ENCODE measurements at places on chromosomes 2 and 18.

GRCh38 chr2:1477196-1478040 lies 64.2 kb downstream of the TPO start:
- no peak for DNase-seq

- DNase-seq, result no peak
Observed at GRCh38 chr18:11664286-11664685, 24.8 kb upstream of the GNAL start.

GRCh38 chr2:212640428-212640827 lies 101.8 kb upstream of the ERBB4 start:
- no peak for DNase-seq

GRCh38 chr2:71452565-71452964 lies 796 bp upstream of the DYSF start:
- peak; percentile 70 for DNase-seq

DNA sequence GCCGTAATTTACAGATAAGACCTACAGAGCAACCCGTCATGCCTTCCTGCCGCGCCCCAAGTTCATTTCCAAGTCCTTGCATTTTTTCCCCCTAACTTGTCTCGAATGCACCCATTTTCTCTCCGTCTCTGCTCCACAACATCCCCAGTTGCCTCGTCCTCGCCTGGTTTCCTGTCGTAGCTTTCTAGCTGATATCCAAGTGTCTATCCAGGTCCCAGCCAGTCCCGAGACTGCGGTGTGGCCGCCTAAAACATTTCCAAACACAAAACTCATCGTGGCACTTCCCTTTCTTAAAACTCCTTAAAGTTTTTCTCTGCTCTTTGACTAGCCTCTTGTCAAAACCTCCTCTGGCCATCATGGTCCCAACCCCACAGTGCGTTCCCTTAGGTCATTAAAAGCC lies 1.2 kb upstream of the BARD1 start:
- DNase-seq, result peak; percentile 6

GRCh38 chr2:38182492-38183003 lies 106.6 kb upstream of the CYP1B1 start:
- no peak for DNase-seq

DNA sequence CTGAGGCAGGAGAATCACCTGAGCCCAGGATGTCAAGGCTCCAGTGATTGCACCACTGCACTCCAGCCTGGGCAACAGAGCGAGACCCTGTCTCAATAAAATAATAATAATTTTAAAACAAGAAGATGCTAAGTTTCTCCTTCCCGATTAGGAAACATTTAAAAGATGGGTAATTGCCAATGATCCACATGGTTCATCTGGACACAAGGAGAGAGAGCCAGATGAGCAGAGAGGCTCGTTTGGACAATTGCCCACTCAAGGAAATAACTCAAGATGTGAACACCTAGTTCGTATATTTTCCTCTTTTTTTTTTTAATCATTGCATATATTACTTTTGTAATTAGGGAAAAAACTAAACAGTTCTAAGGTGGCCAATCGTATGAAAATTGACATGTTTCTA lies 3.6 kb upstream of the ACTG2 start:
- DNase-seq, result no peak

DNA sequence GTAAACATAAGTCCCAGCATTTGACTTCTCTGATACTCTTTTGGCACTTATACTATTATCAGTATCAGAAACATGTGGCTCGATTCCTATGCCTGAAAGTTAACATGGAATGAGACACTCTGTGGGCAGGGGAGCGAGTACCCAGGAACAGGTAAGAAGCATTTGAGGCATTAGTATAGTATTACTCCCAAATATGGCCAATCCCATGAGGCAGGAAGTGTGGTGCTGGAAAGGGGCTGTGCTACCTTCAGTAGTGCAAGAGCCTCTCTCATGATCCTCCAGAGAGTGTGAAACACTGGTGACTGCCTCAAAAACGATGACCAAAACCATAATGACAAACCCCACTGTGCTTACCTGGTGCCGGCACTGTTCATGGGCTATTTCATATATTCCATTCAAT lies 415.1 kb downstream of the SOX11 start:
- no peak for DNase-seq

- DNase-seq, result no peak
Observed at GRCh38 chr2:203873921-203874631, 6.5 kb downstream of the CTLA4 start.

DNA sequence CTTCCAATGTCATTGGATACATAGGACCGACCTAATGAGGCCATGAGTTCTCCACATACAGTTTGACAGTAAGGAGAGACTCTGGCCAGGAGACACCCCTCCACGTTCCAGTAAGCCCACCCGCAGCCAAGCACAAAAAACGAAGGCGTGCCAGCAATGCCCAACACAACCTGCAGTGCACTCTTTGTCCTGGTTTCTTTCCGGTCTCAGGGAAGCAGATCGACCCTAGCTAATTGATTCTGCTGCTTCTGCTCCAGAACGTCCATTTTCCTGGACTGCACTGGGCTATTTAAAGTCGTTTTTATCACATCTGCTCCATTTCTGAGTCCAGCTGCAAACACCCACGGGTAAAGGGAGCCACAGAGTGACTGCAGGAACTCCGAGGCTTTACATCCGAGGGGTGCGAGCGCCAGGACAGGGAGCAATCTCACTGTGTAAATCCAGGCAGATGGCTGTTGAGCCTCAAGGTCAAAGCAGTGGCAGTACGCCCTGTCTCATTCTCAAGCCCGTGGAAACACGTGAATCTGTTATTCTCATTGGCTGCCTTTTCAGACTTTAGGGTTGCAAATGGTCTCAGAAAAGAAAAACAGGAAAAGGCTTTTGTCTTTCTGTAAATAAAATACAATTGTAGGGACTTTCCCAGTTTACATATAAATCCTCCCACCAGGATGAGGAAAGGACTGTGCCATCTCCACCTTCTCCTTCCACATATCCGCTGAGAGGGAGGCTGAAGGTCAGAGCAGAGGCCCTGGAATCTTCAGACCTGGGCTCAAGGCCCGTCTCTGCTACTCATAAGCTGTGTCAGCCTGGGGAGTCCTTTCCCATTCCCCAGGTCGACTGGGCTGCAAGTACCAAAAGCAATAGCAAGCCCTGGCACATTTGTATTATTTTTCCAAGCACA lies 40.7 kb downstream of the TMEM163 start:
- no peak for DNase-seq

DNA sequence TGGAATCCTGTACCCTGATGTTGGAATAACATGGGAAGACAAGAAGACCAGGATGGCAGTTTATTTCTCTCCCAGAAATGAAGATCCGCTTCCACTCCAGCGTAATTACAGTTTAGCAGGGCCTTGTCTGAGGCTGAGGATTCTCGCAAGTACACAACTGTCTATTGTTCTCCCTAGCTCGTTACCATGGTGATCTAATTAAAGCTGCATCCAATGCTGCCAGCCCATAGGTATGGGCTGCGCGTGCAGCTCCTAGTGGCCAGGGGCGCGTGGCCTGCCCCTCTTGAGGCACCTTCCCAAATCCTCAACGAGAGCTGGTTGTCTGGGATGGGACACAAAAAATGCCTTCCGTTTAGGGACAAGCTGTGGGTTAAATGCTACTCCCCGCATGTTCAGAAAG lies 344.9 kb downstream of the CYRIA start:
- no peak for DNase-seq

- no peak for DNase-seq
Observed at GRCh38 chr2:241989074-241989473, 119.5 kb downstream of the RTP5 start.

- DNase-seq, result no peak
Observed at GRCh38 chr18:2893056-2893455, 46.2 kb downstream of the EMILIN2 start.

GRCh38 chr2:224257156-224257555 lies 144.8 kb downstream of the FAM124B start:
- no peak for DNase-seq

DNA sequence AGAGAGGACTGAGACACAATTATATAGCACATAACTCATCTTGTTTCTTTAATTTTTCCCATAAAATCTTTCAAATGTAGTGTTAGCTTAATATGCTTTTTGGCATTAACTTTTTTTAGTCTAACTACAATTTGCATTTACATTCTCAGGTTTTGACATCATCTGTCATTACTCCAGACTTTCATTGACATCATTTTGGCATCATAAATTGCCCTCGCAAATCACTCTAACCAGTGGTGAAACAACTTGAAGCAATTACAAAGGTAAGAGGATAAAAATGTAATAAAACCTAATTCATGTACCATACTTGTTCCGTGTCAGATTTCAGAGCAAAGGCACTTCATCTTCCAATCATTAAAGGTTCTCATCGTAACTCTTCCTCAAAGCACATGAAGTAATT lies 41.4 kb downstream of the RFX8 start:
- DNase-seq, result no peak

All from NCI-H510A (cell line).